ENCODE measurements at places on chromosomes 4 and X. TPM values are rescaled to one million over a fixed set of nuclear protein-coding genes. Genes with fewer than 3 reads are reported as not detected.
A peak's percentile ranks its signal among the peaks of the same experiment; 100 is the strongest.

GRCh38 chr4:8765084-8765483 lies 106.6 kb downstream of the HMX1 start:
- DNase-seq, result peak; percentile 48

GRCh38 chr4:62028745-62029144 lies 828.6 kb downstream of the ADGRL3 start:
- DNase-seq, result no peak

DNA sequence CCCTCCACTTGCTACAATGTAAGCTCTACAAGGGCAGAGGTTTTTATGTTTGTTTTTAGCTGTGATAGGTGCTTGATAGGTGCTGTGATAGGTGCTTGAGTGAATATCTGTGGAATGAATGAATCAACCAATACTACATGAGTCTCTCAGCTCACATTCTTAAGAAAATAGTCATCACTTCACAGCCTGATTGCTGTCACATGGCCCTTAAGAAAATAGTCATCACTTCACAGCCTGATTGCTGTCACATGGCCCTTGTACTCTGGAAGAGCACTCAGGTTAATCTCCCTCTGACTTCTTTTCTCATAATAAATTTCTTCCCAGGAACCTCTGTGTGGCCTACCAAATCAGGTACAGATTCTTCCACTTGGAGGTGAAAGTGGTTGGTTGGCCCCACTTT lies 335.2 kb downstream of the TENM3 start:
- DNase-seq, result no peak

GRCh38 chr4:37674439-37674838 lies 11.7 kb downstream of the RELL1 start:
- DNase-seq, result no peak

GRCh38 chr4:136810626-136811025 lies 721.7 kb downstream of the PCDH18 start:
- no peak for DNase-seq

DNA sequence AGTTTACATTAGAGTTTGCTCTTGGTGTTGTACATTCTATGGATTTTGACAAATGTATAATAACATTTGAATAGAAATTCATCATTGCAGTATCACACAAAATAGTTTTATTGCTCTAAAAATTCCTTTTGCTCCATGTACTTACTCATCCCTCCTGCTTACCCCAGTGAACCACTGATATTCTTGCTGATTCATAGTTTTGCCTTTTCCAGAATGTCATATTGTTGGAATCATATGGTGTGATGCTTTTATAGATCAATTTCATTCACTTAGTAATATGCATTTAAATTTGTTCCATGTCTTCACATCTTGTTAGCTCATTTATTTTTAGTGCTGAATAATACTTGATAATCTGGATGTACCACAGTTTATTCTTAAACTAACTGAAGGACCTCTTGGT lies 1593.2 kb downstream of the C4orf33 start:
- DNase-seq, result no peak

GRCh38 chr4:99077177-99077576 lies 11.4 kb downstream of the ADH5 start:
- DNase-seq, result no peak

DNA sequence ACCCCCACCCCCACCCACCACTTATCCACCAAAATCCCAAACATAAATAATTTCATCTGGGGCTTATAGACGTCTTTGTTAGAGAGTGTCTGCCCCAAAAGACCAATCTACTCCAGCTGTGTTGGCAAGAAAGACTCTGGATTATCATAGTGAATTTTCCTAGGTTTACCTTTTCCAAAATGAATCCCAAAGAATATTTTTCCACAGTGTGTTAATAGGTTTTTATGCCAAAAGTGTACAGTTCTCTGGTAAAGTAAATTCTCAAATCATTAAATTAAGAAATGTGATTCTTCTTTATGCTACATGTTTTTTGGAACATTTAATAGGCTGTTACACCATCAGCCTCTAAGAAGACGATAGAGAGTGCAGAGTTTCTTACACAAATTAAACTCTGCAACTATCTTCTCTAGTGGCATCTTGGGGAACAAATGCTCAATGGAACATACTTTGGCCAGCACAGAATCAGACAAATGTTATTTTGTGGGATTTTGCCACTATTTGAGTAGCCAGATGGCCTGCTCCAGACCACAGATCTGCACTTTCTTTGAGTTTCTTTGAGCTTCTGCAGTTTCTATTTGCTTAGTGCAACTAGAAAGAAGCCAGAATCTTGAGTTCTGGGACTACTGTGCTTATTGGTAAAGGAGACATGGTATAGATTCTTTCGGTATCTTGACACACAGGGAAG lies 206.0 kb downstream of the KIT start:
- no peak for DNase-seq

The LANCL3 gene
- total RNA-seq, result 1.8 TPM

The COL4A5 gene
- 56.9 TPM for total RNA-seq

The FAM241A gene
- total RNA-seq, result 2.8 TPM

The AMER1 gene
- 8.0 TPM for total RNA-seq

The TMPRSS11D gene
- total RNA-seq, result not detected

The SATL1 gene
- not detected for total RNA-seq

Measured in suprapubic skin (tissue), 4 donors.